Naive thymus-derived CD4-positive, alpha-beta T cell (primary cell): ENCODE measurements at places on chromosomes 5 and 9. TPM values are rescaled to one million over a fixed set of nuclear protein-coding genes. Genes with fewer than 3 reads are reported as not detected.

GRCh38 chr9:136194540-136194939 is 10.4 kb downstream of the LHX3 start:
- DNase-seq, result no peak

Gene FOXD4
- polyA plus RNA-seq, result 0.09 TPM

Gene PCDHA7
- not detected for polyA plus RNA-seq

- no peak for DNase-seq
These were observed 234.0 kb upstream of the NMUR2 start for GRCh38 chr5:152638996-152639552.

DNA sequence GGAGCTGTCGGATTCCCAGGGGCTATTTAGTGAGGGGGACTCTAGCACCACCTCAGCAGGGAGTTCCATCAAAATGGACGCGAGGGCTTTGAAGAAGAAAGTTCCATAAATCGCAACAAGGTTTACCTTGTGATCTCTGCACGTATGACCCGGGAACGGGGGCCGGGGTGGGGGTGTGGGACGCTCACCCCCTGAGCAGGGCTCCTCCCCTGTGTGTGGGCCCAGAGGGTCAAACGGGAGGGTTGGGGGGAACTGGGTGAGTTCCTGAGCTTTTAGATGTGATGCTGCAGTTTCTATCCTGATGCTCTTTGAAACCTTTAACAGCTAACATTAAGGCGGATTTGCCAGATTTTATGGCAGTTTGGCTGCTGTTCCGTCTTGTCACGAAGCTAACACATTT is 18.9 kb upstream of the LRRC14B start:
- DNase-seq, result no peak

Gene PCDHGB4
- not detected for polyA plus RNA-seq

Gene PLPPR1
- polyA plus RNA-seq, result not detected

- DNase-seq, result no peak
These were observed 471.1 kb downstream of the DMAC1 start for GRCh38 chr9:7328453-7328852.

Gene GABBR2
- polyA plus RNA-seq, result not detected

DNA sequence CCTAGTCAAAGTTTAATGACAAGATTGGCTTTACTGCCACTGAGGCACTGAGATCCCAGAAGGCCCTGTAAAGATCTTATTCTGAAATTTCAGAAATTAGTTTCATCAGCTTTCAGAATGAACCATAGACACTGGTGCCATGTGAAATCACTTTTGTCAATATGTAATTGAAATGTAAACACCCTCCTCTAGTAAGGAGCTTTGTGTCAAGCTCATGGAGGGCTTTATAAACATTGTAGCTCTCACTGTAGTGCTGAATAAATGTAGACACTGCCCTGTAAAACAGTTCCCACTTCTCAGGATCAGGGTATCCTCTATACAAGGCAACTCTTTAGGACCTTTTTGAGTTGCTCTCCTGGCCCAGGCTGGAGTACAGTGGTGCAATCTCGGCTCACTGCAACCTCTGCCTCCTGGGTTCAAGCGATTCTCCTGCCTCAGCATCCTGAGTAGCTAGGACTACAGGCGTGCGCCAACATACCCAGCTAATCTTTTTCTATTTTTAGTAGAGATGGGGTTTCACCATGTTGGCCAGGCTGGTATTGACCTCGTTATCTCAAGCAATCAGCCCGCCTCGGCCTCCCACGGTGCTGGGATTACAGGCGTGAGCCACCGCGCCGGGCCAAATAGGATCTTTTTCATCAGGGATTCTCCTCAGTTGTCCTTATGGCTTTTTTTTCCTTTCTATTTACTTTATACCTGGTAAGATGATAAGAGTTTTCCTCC is 1823.9 kb upstream of the CDH9 start:
- no peak for DNase-seq

DNA sequence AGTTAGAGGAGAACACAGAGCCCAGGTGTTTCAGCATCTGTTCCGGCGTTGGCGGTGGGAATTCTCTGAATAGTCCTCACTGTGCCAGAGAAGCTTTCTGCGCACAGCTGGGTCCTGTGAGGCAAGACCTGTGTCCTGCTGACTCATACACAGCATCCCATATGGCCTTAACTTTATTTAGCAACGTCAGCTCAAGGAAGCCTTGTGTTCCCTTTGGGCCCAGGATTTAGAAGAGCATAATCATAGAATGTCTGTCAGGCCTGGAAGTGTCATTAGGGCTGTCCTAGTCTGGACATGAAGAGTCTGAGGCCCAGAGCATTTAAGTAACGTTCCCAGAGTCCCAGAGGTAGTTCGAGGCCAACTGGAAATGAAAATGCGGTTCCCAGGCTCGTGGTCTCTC is 188.6 kb upstream of the DMRT1 start:
- no peak for DNase-seq

GRCh38 chr9:122356627-122357026 is 14.2 kb upstream of the PTGS1 start:
- no peak for DNase-seq

Gene GBGT1
- 0.14 TPM for polyA plus RNA-seq

- no peak for DNase-seq
These were observed 362.8 kb downstream of the MRPS30 start for GRCh38 chr5:45171563-45171962.

GRCh38 chr5:7927466-7928375 is 58.8 kb downstream of the MTRR start:
- DNase-seq, result peak; percentile 17

Gene GRXCR2
- polyA plus RNA-seq, result not detected

DNA sequence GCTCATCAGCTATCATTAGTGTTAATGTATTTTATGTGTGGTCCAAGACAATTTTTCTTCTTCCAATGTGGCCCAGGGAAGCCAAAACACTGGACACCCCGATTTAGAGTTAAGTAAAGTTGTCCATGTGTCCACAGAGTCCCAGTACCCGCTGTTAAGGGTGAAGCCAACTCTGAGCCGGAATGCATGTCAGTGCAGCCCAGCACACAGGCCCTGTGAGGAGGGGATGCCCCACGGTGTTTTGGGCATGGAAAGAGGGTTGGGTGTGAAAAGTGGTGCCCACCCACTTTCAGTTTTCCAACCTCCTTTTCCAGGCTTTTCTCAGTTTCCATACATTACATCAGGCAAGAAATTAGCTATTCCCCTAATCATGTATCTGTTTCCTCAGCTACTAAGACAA is 24.4 kb downstream of the SHC3 start:
- DNase-seq, result no peak
